ENCODE measurements at places on chromosomes 1 and 21.

GRCh38 chr1:3803905-3804626, 7.8 kb upstream of the LRRC47 start:
- DNase-seq = no peak

GRCh38 chr1:48977273-48977672, 200.6 kb upstream of the BEND5 start:
- no peak for DNase-seq

GRCh38 chr1:175376194-175376593, 183.6 kb upstream of the KIAA0040 start:
- DNase-seq = no peak

- DNase-seq = no peak
Measured at GRCh38 chr21:42332557-42333317, 17.5 kb upstream of the TFF3 start.

- no peak for DNase-seq
Measured at GRCh38 chr1:199832451-199832850, 195.1 kb upstream of the NR5A2 start.

- DNase-seq = no peak
Measured at GRCh38 chr1:1760345-1760650, 18.0 kb downstream of the NADK start.

DNA sequence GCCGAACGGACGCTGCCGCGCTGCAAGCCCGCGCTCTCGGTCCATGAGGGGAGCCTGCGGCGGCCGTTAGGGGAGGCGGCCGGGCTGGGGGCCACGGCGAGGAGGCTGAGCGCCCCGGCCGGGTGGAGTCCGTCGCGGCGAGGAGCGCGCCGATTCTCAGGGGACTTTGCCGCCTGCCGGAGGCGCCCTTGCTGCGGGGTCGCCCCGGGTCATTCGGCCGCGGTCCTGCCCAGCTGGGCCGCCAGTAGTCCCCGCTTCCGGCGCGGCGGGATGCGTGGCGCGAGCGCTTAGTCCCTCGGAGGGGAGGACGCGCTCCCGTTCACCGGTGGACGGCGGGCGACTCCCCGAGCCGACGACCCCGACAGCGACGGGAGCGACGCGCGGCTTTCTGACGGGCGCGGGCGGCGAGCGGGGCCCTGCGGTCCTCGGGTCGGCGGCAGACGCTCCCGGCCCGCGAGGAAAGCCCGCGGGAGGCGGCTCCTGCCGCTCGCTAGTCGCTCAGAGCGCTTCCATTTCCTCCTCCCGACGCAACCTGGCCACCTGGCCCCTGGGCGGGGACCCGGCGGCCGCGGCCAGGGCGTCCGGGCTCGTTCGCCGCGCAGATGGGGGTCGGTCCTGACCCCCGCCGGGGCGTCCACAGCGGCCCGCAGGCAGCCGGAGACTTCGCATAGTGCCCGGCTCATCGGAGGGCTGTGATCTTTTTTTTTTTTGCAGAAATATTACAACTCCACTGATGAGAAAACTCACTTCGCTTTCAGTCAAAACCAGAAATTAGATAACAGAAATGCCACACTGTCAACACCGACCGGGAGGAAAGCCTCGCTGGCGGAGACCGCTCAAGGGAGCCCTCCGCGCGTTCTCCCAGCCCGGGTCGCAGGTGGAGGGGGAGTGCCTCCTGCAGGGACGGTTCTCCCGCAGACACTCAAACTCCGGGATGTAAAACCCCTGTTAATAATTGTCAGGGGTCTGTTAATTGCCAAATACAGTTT, 641 bp upstream of the ZBTB21 start:
- no peak for DNase-seq

GRCh38 chr1:27598295-27598687, 5.7 kb downstream of the AHDC1 start:
- DNase-seq = no peak

GRCh38 chr1:236127045-236127444, 15.3 kb upstream of the GPR137B start:
- no peak for DNase-seq

- DNase-seq = no peak
Measured at GRCh38 chr1:111192074-111192473, 8.4 kb downstream of the DENND2D start.

DNA sequence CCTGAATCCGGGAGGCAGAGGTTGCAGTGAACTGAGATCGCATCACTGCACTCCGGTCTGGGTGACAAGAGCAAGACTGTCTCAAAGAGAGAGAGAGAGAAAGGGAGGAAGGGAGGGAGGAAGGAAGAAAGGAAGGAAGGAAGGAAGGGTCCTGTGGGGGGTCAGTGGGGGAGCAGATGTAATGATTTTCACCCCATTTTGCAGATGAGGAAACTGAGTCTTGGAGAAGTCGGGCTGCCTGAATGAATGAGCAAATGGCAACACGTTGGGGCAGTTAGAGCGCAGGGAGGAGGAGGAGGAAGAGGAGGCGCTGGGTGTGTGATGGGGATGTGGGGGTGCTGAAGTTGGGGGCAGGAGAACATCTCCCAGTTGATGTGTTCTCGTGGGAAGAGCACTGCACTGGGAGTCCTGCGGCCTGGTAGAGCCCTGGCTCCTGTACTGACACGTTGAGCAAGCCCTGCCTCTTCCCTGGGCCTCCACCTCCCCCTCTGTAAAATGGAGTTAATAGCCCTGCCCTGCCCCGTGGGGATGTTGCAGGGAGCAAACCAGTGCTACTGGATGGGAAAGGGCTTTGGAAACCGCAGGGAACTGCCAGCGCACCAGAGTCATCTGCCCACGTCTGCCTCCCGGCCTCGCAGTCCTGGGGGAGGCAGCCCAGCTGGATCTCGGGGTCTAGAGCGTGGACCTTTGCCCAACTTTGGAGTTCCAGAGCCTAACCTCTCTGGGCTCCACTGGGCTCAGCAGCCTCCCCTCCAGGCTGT, 103.2 kb upstream of the CASZ1 start:
- DNase-seq = no peak

DNA sequence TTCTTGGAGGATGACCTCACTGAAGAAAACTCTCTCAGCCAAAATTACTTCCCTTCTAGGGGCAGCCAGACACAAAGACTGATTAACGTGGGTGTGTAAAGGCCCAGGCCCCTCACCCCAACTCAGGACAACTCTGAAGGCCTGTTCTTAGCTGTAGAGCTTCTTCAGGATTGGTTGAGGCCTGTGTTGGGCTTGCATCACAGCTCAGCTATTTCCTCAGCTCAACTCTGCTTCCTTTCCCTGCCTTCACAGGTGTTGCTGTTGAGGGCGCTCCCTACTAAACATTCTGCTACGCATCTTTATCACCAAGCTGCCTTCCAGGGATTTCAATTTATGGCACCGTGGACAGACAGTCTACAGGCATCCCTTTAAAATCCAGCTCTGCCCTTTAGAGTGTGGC, 36.8 kb downstream of the MAB21L3 start:
- DNase-seq = no peak

DNA sequence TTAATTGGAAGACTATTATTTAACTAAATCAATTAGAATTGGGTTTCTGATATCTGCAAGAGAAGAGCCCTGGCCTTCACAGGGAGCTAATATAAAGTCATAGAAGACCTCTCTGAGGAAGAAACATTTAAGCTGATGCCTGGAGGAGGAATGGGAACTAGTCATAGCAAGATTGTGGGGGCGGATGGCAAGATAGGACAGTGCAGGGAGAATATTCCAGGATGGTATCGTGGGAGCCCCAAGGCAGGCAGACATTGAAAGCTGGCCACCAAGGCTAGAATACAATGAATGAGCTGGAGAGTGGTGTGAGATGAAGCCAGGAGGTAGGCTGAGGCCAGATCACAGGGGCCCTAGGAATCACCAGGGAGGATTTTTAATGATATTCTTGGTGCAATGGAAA, 20.8 kb upstream of the MYSM1 start:
- no peak for DNase-seq
